ENCODE measurements at places on chromosomes 4 and X.

DNA sequence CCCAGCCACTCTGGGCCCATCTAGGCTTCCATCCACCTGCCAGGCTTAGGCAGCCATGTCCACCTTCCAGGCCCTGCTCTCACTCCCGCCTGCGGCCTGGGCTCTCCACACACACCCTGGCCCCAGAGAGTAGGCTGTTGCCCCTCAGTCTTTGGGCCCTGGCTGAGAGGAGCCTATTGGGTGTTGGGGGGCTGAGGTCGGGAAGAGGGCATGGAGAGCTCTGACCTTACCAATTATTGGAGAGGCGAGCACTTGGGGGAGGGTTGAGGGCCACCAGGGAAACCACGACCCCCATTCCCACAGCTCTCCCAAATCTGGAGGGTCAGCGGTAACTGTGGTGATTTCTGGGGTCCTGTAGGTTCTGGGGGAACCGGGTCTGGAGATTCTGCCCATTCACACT lies 38.2 kb downstream of the HTRA3 start:
- DNase-seq = no peak

DNA sequence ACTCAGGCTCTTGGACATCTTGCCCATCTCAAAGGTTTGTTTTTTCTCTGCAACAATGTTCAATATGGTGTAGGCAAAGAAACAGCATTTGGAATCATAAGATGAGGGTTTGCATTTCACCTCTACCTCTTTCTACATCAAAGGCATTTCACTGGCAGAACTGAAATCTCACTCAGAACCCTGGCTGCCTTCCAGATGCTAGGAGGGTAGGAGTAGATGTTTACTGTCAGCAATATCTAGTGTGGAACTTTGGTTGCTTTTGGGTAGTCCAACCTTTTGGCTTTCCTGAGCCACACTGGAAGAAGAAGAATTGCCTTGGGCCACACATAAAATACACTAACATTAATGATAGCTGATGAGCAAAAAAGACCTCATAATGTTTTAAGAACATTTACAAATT lies 297.0 kb upstream of the KLF3 start:
- no peak for DNase-seq

- DNase-seq = peak; percentile 18
Observed at GRCh38 chr4:184280591-184281071, 63.0 kb upstream of the ENPP6 start.

- no peak for DNase-seq
Observed at GRCh38 chrX:130726661-130727060, 176.3 kb downstream of the ENOX2 start.

Data from CD4-positive, alpha-beta T cell treated with Interleukin-1 beta for 1 hour (primary cell).